ENCODE measurements at places on chromosomes 4 and X.

DNA sequence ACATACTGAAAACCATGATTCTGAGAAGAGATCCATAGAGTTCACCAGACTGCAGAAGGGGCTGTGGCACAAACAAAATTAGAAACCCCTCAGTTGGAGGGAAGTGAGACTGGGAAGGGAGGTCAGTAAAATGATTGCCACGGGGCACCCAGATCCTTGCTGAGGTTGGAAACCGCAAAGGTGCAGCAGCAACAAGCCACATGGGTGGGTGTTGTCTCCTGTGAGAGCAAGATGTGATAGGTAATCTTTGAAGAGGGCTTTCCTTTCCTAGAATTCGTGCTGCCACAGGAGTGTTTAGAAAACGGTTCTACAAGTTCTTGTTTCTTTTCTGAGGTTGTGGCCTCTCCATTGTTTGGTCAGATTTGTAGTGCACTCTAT is 85.5 kb downstream of the NFKB1 start:
- no peak for DNase-seq

DNA sequence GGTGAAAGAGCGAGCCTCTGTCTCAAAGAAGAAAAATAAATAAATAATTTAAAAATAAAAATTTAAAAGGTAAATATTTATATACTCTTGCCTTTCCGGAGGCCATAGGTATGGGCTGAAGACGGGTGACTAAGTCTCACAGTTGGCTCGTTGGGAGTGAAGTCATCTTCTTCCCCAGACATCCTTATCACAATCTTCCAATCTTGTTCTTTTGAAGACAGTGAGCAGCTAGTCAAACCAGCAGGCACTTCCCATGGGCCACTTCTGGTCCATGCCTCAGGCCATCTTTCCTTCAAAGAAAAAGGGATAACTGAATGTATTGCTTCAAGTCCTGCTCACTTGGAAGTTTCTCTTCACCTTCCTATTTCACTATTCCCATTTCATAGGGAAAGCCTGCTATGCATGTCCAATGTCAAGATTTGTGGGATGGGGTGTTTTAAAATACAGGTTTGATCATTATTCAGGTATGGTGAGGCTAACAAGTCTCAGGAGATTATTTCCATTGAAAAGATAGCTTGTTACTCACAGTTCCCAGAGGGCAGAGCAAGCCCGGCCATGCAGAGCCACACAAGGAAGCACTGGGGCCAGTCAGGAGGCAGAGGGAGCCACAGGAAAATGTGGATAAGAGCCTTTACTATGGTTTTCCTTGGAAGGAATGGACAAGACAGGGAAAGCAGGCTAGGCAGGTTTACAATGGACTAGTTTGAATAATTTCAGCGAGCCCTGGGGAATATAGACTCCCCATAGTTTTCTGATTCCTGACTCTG is 33.3 kb upstream of the VCX2 start:
- DNase-seq = no peak

GRCh38 chrX:39772057-39772832 is 325.5 kb downstream of the BCOR start:
- peak; percentile 33 for DNase-seq

DNA sequence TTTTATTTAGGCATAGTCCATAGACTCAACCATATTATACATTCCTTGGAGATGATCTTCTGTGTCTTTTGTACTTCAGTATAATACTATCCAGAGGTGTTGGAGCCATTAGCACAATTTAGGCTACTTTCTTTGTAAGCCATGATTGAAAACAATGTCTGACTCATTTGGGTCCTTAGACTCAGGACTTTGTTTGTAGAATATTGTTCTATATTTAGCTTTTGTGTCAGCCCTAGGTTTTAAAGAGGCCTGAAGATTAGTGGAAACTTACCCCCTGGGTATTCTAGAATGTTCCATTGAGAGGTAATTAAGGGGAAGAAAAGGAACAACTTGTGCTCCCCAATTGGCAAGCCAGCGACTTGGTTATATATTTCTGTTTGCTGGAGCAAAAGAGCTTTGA is 145.2 kb upstream of the SCML1 start:
- DNase-seq = no peak

GRCh38 chrX:19682712-19683331 is 167.5 kb upstream of the MAP3K15 start:
- peak; percentile 76 for DNase-seq

- peak; percentile 95 for DNase-seq
These were observed at the start of gene YTHDC1 for GRCh38 chr4:68349649-68350360. YTHDC1 (minus strand) TSS chr4:68350090; CDS start chr4:68349753, 337 bp downstream.

Measured in T follicular helper cell (primary cell).